ENCODE measurements at places on chromosomes 2 and 18. TPM values are rescaled to one million over a fixed set of nuclear protein-coding genes. Genes with fewer than 3 reads are reported as not detected.

- DNase-seq: no peak
- no peaks in the 10 kb centered on the region for H3K4me1 ChIP-seq
- no peak overlapping the region for H3K4me3 ChIP-seq
- H3K27me3 ChIP-seq: no peaks in the 10 kb centered on the region
- H3K27ac ChIP-seq: no peak overlapping the region
- no peaks in the 10 kb centered on the region for H3K36me3 ChIP-seq
Observed at GRCh38 chr2:237383991-237384671, 29.8 kb downstream of the COL6A3 start.

DNA sequence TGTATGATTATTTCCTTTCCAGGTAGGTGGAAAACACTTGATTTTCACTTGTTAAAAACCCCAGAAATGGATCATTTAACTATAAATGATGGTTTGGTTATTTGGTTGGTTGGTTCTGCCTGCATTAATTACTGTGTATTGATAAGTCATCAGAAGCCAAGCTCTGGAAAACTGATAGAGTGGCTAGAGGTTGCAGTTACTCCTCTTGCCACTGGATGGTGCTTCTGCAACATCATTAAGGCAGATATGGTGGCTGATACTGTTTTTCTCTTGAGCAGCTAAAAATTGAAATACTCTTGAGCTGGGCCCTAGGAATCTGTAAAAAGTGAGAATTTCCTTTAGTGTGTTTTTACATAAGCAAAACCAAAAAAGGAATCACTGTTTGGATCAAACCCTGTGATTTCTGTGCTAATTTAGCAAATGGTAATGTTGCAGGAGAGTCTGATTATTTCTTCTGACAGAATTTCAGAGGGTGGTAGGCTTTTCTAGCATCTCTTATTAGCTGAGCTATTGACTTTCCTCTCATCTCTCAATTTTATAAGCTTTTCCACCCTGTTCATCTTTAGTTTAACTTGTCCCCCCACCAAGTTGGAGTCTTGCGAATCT, 54.3 kb downstream of the RAB10 start:
- H3K36me3 ChIP-seq: no peaks in the 10 kb centered on the region
- DNase-seq: no peak
- no peaks in the 10 kb centered on the region for H3K27me3 ChIP-seq
- H3K4me3 ChIP-seq: no peak overlapping the region
- H3K4me1 ChIP-seq: peaks cover 6% of the 10 kb centered on the region

GRCh38 chr2:126901459-126901858, 2.8 kb downstream of the TEX51 start:
- no peak for DNase-seq
- no peaks in the 10 kb centered on the region for H3K36me3 ChIP-seq
- no peak overlapping the region for H3K4me3 ChIP-seq

GRCh38 chr2:75532488-75532887, 28.3 kb downstream of the EVA1A start:
- H3K27me3 ChIP-seq: no peaks in the 10 kb centered on the region
- no peaks in the 10 kb centered on the region for H3K4me1 ChIP-seq
- H3K36me3 ChIP-seq: no peaks in the 10 kb centered on the region
- no peak for DNase-seq

- no peaks in the 10 kb centered on the region for H3K4me1 ChIP-seq
- no peaks in the 10 kb centered on the region for H3K36me3 ChIP-seq
- no peaks in the 10 kb centered on the region for H3K27me3 ChIP-seq
- no peak overlapping the region for H3K4me3 ChIP-seq
- DNase-seq: no peak
- no peak overlapping the region for H3K27ac ChIP-seq
Observed at GRCh38 chr2:80185091-80185490, 119.5 kb downstream of the LRRTM1 start.

GRCh38 chr2:175372704-175373701, 191.5 kb upstream of the ATP5MC3 start:
- H3K27me3 ChIP-seq: 0 out of 2 replicates have a peak, but pooled peaks cover 3% of the 10 kb centered on the region
- no peak overlapping the region for H3K4me3 ChIP-seq
- H3K4me1 ChIP-seq: no peaks in the 10 kb centered on the region
- no peak for DNase-seq

GRCh38 chr2:54706622-54707021, 16.8 kb upstream of the EML6 start:
- H3K27me3 ChIP-seq: no peaks in the 10 kb centered on the region
- no peak for DNase-seq
- H3K4me1 ChIP-seq: peaks cover 4% of the 10 kb centered on the region
- H3K27ac ChIP-seq: no peak overlapping the region
- H3K4me3 ChIP-seq: no peak overlapping the region

DNA sequence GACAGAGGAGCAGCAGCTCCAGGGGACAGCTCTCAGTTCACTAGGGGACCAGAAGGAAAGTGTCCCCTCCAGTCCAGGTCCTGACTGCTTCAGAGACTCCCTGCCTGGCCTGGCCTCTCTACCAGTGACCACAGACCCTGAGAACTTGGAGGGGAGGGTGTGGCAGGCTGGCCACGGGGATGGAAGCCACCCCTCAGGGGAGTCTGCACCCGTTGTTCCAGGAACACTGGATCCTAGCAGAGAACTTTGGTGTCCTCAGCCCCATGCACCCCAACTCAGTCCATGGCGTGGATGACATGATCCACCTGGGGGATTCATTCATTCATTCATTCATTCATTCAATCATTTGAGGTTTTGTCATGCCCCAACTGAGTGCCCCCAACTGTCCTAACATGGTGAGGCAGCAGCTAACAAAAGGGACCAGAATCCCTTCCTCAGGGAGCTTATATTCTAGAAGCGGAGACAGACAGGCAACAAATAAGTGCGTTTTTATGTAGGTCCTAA, 31.9 kb downstream of the MYO7B start:
- H3K27me3 ChIP-seq: no peaks in the 10 kb centered on the region
- no peak for DNase-seq
- H3K36me3 ChIP-seq: no peaks in the 10 kb centered on the region
- no peaks in the 10 kb centered on the region for H3K4me1 ChIP-seq
- no peak overlapping the region for H3K4me3 ChIP-seq
- H3K27ac ChIP-seq: no peak overlapping the region

DNA sequence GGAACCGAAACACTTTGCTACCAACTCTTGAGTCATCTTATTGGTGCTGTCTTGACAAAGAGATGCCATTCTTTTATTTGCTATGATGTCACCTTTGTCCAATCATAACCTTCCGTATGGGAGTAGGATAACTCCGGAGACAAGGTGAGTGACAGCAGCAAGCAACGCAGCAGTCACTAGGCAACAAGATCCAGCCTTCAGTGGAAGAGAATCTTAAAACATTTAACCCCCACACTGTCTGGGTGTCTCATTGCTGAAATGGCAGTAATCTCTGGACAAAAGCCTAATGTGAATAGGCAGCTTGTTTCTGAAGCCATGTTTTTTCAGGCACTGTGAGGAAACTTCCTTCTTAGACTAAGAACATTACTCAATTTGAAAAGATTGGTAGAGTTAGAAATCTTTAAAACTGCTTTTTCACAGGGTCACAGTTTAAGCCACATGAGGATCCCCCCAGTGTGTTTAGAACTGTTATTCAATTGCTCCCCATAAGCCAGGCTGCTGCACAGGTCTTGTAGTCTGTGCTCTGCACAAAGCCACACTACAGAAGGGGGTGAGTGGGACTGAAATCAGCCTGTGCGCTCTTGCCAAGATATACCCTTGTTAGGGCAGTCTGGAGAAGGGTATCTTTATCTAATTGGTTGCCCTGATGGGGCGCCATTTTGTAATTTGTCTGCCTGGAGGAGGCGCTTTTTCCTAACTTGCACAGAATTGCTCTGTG, 131.5 kb upstream of the STON1 start:
- H3K36me3 ChIP-seq: no peaks in the 10 kb centered on the region
- no peaks in the 10 kb centered on the region for H3K27me3 ChIP-seq
- no peak overlapping the region for H3K27ac ChIP-seq
- no peak for DNase-seq
- H3K4me1 ChIP-seq: no peaks in the 10 kb centered on the region

GRCh38 chr2:18149660-18150246, 271.3 kb downstream of the KCNS3 start:
- no peaks in the 10 kb centered on the region for H3K4me1 ChIP-seq
- no peaks in the 10 kb centered on the region for H3K36me3 ChIP-seq
- H3K4me3 ChIP-seq: no peak overlapping the region
- H3K27me3 ChIP-seq: no peaks in the 10 kb centered on the region

GRCh38 chr2:101188683-101189405, 37.7 kb upstream of the TBC1D8 start:
- no peak for DNase-seq
- H3K4me3 ChIP-seq: no peak overlapping the region

DNA sequence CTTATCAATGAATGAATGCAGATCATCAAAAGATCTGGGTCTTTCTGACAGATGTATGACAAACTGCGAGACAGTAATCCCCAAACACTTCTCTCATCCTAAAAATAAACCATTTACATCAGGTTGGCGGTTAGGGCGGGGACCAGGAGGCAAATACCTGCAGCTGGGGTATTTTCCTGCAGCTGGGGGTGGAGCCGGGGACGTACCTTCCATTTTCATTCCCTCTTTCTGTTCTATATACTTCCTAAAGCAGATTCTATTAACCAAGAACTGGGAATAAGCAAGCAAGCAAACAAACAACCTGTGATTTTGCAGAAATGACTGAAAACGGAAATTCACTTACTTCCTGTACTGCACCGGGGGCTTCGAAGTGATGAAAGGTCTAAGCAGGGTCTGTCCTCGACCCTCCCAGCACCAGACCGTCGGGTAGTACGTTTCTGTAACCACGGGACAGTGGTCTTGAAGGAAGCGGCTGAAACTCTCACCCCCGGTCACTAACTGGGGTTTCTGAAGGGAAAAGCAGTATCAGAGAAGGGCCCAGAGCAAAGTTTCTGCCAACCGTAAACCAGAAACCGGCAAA, 1.2 kb downstream of the ABHD3 start:
- DNase-seq: no peak
- peak overlapping the region; percentile 51 for H3K4me3 ChIP-seq
- peak overlapping the region; percentile 82 for H3K27ac ChIP-seq
- H3K36me3 ChIP-seq: peaks cover 5% of the 10 kb centered on the region

Gene IL1A
- not detected for total RNA-seq

Gene ADCY3
- 34.1 TPM for total RNA-seq

Gene CROCC2
- 0.23 TPM for total RNA-seq

Gene TRIP12
- 368 TPM for total RNA-seq

Gene PID1
- total RNA-seq: 2.9 TPM

Gene FOXD4L1
- not detected for total RNA-seq

Gene ACOXL
- 4.9 TPM for total RNA-seq

Measured in Panc1 (cell line).